ENCODE measurements at places on chromosomes 6 and 20.

DNA sequence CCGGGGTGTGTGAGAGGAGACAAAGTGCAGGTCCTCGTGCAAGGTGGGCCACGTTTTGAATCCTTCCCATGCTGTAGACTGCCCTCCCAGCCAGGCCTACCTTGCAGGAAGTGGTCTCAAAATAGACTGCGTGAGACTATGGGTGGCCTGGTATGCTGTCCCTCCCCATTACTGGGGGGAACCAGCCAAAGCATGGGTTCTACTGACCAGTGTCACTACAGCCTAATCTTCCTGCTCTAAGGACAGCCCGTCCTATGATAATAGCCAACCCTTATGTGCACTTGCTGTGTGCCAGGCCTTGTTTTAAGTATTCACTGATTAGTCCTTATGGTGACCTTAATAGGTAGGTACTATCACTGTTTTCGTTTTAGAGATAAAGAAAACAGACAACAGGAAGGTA lies 38.0 kb downstream of the FOXP4 start:
- DNase-seq: no peak

- DNase-seq: no peak
Measured at GRCh38 chr6:89985751-89986493, 91.7 kb downstream of the GJA10 start.

DNA sequence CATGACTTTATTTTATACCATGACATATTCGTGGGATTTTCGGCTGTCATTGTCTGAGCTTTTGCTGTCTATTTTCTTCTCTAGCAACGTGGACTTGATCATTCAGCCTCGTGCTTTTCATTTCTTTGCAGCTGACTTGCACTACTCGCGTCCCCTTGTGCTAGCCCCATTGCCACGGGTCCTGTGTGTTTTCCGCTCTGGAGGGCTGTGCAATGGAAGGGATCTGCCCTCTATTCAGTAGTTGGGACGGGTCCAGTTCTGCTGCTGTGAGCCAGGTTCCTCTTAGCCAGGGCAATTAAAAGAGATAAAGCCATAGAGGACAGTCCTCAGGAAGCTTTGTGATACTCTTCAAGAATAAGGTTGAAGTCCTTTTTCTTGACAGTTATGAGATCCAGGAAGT lies 17.6 kb downstream of the NEDD9 start:
- DNase-seq: no peak

GRCh38 chr20:32527447-32528055 lies 57.6 kb downstream of the NOL4L start:
- no peak for DNase-seq

- peak; percentile 43 for DNase-seq
Measured at GRCh38 chr6:117547688-117548621, 54.4 kb downstream of the GOPC start.

DNA sequence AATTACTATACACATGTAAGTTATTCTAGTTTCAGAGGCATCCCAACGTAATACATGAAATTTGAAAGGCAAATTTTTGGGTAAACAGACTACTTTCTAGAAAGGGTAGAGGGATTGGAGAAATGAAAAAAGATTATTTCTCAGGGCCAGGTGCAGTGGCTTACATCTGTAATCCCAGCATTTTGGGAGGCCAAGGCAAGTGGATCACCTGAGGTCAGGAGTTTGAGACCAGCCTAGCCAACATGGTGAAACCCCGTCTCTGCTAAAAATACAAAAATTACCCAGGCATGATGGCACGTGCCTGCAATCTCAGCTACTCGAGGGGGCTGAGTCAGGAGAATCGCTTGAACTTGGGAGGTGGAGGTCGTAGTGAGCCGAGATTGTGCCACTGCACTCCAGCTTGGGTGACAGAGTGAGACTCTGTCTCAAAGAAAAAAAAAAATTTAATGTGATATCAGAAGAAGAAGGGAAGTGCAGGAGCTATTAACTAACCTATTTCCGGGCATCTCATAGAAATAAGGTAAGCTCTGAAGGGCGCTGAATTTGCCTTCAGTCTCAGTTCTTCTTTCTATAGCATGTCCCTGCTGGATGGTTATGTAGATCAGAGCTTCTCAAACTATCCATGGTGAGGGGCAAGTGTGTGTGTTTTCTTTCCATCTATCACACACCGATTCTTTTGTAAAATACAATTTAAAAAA lies 100.3 kb upstream of the MTHFD1L start:
- DNase-seq: peak; percentile 44

- peak; percentile 20 for DNase-seq
Measured at GRCh38 chr6:106639812-106640211, 10.4 kb downstream of the QRSL1 start.

GRCh38 chr6:36720251-36721141 lies 22.9 kb downstream of the RAB44 start:
- DNase-seq: no peak

DNA sequence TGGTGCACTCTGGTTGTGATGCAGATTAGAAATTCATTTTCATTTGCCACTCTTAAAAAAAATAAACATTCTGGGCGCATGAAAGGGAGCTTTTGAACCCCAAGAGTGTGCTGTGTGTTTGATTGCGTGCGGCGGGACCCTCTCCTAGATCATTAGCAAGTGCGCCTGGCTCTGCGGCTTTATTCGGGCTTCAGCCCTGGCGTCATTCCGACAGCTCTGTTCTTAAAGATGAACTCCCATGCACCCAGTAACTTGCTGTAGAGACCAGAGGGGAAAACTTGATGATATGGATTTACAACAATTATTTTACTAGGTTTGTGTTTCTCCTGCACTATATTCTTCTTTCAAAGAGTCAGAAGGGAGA lies 48.9 kb upstream of the ARMC2 start:
- DNase-seq: no peak

DNA sequence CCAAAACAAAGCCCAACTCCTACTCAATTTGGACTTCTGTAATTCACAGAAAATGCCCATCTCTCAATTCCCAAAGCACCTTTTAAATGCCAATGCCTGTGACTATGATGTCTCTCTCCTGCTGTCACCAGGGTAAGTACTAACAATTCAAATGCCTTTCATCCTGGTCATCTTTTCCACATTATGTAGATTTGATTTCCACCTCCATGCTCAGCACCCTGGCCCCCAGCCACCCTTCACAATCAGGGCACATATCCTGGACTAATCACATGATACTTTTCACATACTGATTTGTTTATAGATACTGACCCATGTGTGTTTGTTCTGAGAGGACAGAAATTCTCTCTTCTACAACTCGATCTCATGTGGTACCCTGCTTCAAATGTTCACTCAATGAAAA lies 236.3 kb downstream of the PTPRK start:
- DNase-seq: no peak

GRCh38 chr6:44621846-44622245 lies 234.3 kb downstream of the CDC5L start:
- DNase-seq: no peak

DNA sequence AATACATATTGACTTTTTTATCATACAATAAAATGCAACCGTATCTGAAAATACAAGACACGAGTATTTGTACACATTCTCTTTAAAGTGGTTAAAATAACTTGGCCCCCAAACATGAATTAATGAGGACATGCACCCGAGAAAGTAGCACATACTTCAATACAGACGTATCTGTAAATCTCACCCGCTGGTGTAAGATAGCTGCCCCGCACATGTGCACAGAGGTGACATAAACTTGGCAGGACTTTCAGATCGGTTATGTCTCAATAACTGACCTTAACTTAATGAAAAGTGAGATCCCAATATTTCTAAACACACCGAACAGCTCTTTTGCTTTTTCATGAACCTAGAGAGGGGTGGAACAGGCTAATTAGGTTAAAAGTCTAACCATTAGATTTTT lies 91.5 kb upstream of the RPS6KA2 start:
- DNase-seq: no peak
